Muscle of arm (tissue), 14 donors: ENCODE measurements at places on chromosomes 6 and 20.

GRCh38 chr6:44942201-44942600, 385.9 kb upstream of the RUNX2 start:
- no peak for DNase-seq

DNA sequence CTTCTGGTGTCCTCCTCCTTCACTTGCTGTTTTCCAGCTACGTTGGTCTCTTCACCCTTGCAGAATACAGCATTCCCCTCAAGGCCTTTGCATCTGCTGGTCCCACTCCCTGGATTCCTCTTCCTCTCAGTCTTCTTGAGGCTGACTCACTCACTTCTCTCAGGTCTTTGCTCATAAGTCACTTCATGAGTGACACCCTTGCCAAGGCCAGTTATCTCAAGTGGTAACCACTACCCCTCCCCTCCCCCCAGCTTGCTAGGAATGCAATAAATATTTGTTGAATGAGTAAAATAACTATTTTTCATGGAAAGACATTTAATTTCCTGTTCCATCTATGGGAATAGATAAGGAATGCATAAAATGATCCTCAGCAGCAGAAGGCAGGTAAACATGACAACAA, 131.7 kb downstream of the PLCB4 start:
- DNase-seq = no peak

DNA sequence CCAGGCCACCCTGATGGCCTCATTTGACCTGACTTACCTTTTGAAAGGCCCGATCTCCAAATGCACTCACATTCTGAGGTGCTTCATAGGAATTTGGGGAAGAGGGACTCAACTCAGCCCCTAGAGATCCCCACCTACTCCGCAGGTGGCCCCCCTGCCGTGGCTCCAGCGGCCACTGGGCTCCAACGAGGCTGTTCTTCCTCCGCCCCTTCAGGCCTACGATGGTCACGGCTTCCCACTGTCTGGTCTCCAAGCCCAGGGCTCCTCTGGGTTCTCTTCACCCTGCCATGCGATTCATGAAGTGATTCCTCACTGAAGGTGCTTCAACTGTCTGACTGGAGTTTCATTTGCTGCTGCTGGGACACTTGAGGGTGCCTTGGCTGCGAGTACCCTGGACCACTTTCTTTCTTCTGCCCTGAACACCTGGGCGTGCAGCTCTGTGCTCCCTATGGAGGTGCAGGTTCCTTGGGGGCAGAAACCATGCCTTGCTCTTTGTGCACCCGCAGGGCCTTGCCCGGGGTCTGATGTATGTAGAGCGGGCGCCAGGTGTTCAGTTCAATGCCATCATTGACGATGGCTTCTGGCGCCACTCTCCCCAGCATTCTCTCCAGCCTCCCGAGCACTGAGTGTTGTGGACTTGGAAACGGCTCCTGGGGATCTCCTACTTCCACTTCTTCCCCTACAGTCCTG, 10.0 kb upstream of the DUSP22 start:
- no peak for DNase-seq

DNA sequence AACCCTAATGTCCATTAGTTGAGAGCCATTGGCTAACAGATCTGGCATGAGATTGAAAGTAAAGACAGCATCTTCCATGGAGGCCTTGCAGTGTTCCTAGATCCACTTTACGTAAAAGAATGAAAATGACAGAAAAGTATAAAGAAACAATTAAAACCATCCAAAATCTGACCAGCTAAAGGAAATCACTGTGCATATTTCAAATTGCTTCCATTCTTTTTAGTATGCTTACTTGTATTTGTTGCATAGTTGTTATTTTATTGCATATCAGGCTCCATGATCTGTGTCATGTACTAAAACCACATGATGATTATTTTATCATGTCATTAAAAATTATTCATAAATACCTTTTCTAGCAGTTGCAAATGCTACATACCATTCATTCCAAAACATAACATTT, 67.9 kb downstream of the GCLC start:
- no peak for DNase-seq

DNA sequence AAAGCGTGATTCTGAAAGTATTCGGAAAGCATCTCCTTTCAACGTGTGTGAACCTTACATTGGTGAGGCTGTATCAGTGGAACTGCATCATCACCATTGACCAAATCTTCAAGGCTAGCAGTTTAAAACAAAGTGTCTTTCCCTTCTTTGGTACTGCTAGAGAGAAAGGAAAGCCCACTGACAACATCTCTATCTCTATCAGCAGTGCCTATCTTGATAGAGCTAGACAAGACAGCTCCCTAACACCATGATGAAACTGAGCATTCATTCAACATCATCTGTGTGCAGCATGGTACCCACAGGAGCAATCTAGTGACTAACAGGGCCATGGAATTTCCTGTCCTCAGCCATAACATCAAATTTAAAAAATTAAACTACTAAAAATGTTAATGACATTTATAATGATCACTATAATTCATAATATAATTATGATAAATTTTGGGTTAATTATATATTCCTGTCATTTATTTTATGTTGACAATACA, 31.5 kb upstream of the EDN1 start:
- no peak for DNase-seq

GRCh38 chr20:9945408-9945807, 89.4 kb upstream of the ANKEF1 start:
- no peak for DNase-seq

- no peak for DNase-seq
Observed at GRCh38 chr6:44006123-44006871, 121.0 kb downstream of the MRPL14 start.

GRCh38 chr6:113570161-113570560, 287.0 kb upstream of the MARCKS start:
- no peak for DNase-seq

DNA sequence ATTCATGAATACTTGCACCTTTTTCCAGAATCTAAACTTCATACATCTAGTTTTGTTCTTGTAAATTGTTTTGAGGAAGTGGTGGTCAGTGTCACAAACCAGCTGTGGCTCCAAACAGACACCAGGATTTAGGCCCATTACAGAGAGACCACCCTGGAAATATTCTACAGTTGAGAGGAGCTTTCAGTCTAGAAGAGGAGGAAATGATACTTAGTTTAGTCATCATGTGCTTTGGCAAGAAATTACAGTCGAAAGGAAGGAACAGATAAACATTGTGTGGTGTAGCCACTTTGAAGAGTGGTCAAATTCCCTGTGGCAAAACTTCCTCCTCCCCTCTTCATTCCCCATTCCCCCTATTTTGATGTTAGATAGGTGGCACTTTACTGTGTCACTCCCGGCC, 15.7 kb downstream of the DCBLD1 start:
- no peak for DNase-seq

- peak; percentile 40 for DNase-seq
Observed at GRCh38 chr20:9068233-9068801, 570 bp upstream of the PLCB4 start.

DNA sequence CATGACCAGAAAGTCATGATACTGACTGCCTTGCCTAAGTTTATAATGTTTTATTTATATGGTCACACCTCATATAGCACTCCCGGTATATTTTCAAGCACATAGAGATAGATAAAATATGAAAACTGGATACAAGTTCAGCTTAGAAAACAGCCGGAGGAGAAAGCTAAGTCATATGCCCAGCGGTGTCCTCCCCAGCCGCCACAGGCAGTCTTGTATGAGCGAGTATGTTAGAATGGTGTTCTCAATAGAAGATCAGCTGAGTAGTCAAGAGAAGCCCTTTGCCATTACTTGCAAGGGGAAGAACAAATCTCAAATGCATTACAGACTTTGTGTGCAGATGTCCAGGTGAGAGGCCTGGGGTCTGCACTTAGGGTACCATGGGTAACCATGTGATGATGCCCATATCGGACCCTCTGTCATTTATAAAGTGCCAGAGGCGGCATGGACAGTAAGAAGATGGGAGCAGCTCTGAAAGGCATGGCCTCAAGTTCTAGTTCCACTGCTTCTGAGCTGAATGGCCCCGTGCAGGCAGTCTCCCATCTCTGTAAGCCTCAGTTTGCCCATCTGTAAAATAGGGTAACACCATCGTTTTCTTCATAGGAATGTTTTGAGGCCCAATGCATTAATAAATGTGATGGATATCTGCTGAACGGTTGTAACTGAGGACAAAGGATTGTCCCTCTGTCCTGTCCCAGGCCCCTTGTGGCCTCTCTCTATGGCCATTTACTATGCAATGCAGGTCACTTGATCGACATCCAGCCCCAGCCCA, 195.7 kb upstream of the SNX9 start:
- no peak for DNase-seq

GRCh38 chr20:24138196-24138857, 149.7 kb upstream of the GGTLC1 start:
- no peak for DNase-seq

DNA sequence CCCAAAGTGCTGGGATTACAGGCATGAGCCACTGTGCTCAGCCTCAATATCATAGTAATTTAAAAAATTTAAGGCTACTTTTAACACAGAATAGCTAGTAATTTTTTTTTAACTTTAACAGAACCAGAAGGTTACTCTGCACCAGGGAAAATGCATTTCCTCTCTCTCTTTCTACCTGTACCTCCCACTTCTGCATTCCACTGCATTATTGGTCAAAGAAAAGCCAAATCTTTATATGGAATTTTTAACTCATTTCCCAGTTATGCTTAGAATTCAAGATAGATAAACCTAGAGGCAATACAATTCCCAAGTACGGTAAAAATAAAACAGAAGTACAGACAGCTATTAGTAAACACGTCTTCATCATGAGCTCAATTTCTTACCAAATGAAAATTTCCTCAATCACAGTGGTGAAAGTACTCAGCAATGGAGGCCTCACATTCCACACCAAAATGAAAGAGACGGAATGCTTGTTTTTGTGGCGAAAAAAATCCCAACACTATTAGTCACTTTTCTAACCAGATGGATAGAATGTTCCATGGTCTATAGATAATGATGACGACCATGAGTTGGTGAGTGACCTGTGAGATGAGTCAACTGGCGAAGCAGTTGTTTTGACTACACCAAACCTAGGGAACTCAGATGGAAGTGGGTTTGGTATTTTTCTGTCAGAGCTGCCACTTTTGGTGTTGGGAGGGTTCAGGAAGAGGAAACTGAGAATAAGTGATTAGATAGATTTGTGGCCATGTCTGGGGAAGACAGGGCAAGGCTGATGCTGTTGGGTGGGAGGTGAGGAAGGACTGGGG, 104.7 kb upstream of the SGK1 start:
- DNase-seq = no peak

DNA sequence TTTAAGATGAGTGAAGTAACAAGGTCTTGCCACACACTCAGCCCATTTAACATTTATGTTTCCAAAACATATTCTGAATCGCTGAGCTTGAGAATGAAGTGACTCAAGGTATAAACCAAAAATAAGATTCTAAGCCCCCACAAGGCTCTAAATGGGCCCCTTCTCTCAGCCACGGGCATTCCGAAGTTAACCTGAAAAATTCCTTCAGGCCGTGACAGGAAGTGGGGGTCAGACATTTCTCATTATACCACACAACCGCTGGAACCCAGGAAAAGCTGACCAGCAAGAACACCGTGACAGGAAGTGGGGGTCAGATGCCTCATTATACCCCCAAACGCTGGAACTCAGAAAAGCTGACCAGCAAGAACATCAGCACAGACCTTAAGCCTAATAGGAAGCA, 247.9 kb downstream of the ERMARD start:
- no peak for DNase-seq

DNA sequence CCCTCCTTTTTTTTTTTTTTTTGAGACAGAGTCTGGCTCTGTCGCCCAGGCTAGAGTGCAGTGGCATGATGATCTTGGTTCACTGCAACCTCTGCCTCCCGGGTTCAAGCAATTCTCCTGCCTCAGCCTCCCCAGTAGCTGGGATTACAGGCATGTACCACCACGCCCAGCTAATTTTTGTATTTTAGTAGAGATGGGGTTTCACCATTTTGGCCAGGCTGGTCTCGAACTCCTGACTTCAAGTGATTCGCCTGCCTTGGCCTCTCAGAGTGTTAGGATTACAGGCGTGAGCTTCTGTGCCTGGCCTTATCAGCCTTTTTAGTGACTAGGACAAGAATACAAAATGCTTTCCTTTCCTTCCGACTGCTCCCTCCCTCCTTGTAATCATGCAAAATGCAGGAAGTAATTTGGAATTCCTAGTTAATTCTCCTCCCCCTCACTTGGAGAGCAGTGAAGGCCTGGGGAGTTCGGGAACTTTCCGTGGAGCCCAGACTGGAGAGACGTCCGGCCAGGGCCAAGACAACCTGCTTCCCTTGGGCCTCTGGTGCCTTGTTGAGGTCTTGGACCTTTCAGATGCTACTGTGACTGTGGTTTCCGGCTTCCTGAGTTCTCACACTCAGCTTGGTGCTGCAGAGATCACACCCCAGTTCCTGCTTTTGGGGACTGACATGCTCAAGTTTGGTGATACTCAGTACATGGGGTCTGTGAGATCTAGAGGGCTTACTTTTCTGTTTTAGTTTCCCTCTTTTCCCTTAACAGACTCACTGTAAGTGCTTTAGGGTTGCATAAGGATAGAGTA, 3.9 kb upstream of the PHF20 start:
- DNase-seq = peak; percentile 58

- DNase-seq = peak; percentile 67
Observed at GRCh38 chr6:292506-293192, 362 bp downstream of the DUSP22 start.

DNA sequence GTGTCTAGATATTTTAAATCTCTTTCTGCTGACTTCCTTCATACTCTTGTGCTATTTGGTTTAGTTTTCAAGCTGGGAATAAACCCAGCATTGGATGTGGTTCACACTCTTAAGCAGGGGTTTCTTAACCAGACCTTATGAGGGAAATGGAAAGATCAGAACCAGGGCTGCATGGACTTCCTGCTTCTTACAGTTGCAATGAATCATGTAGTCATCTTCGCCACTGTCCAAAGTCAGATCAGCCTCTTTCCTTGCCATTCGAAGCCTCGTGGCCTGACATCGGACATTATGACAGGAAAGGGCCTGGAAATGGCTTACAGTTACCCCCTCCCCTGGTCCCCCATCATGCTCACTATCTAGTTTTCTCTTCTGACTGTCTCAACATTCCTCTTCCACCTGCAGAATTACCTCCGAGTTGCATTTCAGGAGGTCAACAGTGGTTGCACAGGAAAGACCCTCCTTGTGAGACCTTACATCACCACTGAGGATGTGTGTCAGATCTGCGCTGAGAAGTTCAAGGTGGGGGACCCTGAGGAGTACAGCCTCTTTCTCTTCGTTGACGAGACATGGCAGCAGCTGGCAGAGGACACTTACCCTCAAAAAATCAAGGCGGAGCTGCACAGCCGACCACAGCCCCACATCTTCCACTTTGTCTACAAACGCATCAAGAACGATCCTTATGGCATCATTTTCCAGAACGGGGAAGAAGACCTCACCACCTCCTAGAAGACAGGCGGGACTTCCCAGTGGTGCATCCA, 16.8 kb upstream of the NAA20 start:
- no peak for DNase-seq

- no peak for DNase-seq
Observed at GRCh38 chr6:151313066-151313491, 73.3 kb downstream of the AKAP12 start.

GRCh38 chr6:118646977-118647376, 4.4 kb downstream of the CEP85L start:
- DNase-seq = no peak

GRCh38 chr6:43428112-43428570, 800 bp downstream of the ABCC10 start:
- DNase-seq = no peak

- no peak for DNase-seq
Observed at GRCh38 chr20:17694767-17695166, 5.0 kb upstream of the BANF2 start.
